NCI-H2171 treated with DMSO at 0.1 percent for 48 hours (cell line): ENCODE measurements at places on chromosomes 2 and 18.

DNA sequence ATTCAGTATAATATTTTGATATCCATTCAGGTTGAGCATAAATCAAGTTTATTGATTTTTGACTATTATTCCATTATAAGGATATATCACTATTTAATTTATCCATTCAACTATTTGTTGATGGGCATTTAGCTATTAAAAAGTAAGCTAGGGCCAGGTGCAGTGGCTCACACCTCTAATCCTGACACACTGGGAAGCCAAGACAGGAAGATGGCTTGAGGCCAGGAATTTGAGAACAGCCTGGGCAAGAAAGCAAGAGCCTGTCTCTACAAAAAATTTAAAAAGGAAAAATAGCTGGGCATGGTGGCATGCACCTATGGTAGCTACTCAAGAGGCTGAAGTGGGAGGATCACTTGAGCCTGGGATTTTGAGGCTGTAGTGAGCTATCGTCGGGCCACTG, 183.5 kb downstream of the HNMT start:
- peak; percentile 51 for DNase-seq

GRCh38 chr2:142650601-142651000, 226.9 kb upstream of the KYNU start:
- DNase-seq: no peak

DNA sequence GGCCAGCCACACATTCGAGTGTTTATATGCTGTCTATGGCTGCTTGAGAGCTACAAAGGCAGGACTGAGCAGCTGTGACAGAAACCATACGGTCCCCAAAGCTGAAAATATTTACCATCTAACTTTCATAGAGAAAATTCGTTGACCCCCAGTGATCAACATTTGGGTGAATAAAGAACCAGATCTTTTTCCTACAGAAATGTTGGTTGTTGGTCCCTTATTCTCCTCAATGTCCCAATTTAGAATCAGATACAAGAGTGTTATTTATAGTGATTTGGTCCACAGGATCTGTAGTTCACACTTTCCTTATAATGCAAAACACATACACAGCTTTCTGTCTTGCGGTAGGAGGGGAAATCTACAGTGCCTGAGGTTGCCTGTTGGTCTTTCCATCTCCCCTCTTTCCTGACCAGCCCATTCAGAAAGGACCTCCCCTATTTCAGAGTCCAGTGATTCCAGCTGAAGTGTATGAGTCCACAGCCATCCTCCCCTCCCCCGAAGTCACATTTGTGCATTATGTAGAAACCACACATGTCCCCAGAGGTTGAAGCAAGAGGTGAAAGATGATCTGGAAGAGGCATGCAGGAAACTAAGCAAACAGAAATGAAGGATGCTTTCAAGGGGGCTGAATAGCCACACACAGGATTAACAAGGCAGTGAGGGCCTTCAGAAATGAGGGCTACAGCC, 61.9 kb downstream of the SPRED2 start:
- peak; percentile 55 for DNase-seq

DNA sequence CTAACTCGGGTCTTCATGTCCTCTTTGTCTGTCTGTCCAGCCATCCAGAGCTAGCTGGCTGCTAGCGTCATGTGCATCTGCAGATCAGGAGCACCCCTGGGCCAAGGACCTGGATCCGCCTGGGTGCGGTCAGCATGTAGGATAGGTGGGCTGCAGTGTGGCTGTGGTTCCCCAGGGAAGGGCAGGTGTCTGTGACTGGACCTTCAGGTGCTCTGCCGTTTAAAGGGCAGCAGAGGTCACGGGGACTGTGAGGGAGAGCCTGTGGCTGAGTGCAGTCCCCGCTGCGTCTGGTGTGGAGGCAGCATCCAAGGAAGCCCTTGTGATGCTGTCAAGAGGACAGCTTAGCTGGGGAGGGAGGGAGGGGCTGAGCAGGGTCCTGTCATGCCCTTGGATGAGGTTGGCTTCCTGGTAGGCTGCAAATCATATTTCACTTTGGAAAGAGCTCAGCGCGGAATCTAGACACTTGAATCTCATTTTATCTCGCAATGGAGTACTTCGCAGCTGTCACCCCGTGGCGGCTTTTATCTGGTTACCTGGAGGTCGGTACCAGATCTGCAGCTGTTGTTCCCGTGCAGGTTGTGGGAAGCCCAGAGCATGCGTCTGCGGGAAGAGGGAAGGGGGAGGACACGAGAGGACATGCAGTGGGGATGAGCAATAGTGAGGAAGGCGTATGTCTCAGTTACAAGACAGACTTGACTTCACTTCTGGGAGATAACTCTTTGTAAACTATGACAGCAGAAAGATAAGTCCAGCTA, 5.9 kb upstream of the RALB start:
- peak; percentile 88 for DNase-seq

DNA sequence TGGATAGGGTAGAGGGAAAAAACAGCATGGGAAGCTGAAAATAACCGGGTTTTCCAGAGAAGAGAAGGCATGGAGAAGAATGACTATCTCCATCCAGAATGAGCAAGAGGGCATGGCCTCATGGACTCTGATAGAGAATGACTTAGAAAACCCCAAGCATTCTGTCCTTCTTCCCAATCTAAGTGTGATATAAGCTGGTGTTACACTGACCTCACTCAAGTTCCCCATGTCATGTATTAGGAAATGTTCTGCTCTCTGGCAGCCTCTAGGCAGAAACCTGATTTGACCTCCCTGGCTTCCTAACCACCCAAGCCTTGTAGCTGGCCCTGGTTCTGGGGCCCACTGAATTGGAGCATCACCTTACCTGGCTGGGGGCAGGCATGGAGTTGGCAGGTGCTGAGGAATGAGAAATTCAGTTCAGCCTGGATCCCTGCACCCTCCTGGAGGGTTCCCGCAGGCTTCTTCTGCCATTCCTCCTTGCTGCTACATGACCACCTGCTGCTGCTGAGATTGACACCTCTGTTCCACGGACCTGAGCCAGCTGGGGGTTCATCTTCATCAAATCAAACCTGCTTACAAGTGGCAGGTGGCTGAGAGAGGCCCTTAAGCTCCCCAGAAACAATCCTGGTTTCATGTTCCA, 5.2 kb upstream of the SIGLEC15 start:
- DNase-seq: peak; percentile 87

GRCh38 chr2:152394326-152394725, 59.4 kb downstream of the FMNL2 start:
- DNase-seq: no peak

- no peak for DNase-seq
Measured at GRCh38 chr2:18993756-18994338, 364.6 kb downstream of the OSR1 start.

- DNase-seq: no peak
Measured at GRCh38 chr2:186748354-186748753, 54.5 kb downstream of the FAM171B start.

GRCh38 chr2:105821428-105822125, 76.9 kb downstream of the NCK2 start:
- DNase-seq: peak; percentile 76

- DNase-seq: no peak
Measured at GRCh38 chr2:226077031-226077430, 677.5 kb downstream of the NYAP2 start.

DNA sequence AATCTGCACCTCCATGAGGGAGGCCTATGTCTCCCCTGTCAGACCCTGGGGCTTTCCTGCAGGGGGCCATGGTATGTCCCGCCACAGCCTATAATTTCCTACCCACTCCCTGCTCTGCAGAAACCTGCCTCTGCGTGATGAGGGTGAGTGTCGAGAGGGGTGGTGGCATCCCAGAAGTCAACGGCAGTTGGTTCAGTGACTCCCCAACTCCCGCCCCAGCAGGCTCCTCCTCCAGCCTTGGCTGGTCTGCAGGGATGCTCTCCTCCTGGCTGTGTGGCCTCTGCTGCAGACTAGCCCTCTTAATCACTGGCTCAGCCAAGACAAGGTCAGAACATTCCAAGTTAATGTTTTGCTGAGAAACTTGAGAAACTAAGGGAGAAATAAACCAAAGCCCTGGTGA, 13.3 kb downstream of the CELF4 start:
- no peak for DNase-seq

DNA sequence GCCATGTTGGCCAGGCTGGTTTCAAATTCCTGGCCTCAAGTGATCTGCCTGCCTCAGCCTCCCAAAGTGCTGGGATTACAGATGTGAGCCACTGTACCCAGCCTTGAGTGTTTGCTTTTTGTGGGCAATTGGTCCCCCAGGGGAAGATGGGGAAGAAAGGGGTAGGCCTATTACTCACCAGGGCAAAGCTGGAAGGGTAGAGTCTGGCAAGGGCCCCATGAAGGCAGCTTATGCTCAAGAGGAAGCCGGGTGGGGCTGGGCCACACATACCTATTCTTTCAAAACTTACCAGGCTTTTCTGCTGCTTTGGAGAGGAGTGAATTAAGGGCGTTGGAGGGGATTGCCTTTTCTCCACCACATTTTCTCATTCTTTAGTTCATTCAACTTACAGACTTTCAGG, 24.5 kb upstream of the CD28 start:
- no peak for DNase-seq

- peak; percentile 93 for DNase-seq
Measured at GRCh38 chr2:60530660-60531281, 22.7 kb downstream of the BCL11A start.

GRCh38 chr18:6959110-6959509, 158.5 kb downstream of the LAMA1 start:
- DNase-seq: no peak

DNA sequence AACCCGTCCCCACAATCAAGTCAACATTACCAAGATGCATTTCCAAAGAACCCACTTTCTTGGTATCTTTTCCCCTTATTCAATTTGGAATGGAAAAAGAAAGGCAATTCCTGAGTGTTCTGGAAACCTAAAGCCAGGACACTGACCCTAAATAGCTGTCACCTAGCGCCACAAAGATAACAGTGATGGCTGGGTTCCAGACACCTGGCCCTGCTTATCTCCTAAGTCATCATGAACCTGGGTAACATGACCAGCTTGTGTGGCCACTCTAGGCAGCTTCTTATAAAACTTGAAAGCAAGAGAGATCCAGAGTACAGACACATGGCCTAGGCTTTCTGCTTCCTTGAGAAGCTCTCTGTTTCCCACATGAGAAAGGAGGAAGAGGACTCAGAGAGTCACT, 95.4 kb downstream of the BOD1L2 start:
- no peak for DNase-seq

- DNase-seq: no peak
Measured at GRCh38 chr2:130823171-130823885, 13.4 kb upstream of the ARHGEF4 start.

GRCh38 chr18:3279201-3280185, 17.6 kb downstream of the MYL12B start:
- no peak for DNase-seq

DNA sequence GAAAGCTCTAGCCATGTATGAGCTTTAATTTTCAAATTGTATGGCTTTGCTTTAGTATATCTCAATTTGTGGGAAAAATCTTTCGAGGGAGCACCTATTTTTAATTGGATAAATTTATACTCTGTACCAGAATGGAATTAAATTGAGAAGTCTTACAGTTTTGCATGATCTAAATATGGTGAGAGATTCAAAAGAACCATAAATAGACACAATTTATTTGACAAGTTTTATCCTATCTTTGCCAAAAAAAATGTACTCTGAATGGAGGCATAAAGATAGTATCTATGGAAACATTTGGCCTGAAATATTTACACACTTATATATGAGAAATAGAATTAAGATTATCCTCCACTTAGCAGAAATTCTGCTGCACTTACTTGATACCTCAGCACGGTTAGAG, 238.4 kb downstream of the NDUFA10 start:
- no peak for DNase-seq

- no peak for DNase-seq
Measured at GRCh38 chr2:71526975-71527374, 73.6 kb downstream of the DYSF start.

DNA sequence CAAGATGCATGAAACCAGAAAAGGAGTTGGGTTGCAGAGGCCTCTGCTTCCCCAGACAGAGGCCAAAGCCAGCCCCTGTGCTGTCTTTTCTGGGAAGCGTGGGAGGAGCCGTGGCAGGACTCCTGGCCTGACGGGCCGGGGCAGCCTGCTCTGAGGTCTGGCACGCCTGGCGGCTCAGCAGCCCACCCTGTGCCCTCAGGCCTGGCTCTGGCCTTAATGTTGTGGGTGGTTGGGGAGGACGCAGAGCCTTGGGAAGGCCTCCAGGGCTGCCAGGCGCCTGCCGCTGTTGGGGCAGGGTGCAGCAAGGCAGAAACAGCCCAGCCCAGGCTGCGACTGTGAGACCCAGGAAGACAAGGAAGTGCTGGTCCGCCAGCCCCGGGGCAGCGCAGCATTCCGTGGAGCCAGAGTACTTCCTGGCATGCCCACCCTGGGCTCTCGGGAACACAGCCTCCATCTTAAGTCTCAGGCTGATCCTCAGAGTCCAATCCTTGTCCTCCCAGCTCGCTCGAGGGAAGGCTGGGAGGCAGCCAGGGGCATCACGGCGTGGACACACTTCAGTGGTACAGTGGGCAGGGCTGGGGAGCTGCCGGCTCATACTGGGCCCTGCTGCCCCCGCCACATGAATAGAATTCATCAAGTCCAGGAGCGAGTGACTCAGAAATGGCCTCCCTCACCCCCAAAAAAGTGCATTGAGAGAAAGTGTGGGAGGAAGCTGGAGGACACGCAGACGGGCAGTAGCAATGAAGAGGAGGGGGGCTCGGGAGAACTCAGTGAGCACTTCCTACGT, 72.6 kb downstream of the EMX1 start:
- DNase-seq: no peak

GRCh38 chr18:27073404-27073830, 111.7 kb downstream of the CHST9 start:
- DNase-seq: no peak

DNA sequence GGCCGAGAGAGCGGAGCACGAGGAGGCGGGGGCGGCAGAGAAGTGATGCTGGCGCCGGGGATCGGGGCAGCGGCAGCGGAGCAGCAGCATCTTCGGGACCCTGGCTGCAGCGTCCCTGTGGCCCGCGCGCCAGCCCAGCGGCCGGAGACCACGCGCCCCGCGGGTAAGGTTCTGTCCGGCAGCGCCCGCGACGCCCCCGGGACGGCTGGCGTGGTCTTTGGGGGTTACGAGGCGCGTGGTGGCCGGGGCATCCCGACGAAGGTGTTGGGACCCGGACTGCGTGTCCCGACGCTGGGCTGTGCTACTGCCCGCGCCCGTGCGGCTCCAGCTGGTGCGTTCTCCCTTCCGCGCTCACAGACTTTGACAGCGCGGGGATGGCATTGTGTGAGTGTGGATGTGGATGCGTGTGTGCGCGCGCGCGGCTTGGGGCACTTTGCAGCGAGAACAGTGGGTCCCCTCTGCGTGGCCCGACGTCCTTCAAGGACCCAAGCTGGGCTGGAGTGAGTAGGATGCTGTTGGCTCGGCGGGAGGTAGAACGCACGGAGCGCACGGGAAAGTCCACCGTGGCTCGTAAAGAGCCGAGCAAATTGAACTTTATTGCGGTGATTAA, 405.0 kb downstream of the XIRP2 start:
- DNase-seq: peak; percentile 46

- DNase-seq: no peak
Measured at GRCh38 chr18:58125756-58126155, 81.7 kb downstream of the NEDD4L start.

GRCh38 chr2:221493391-221493790, 78.7 kb downstream of the EPHA4 start:
- DNase-seq: no peak
